T-helper 1 cell (primary cell): ENCODE measurements at places on chromosomes 7 and 10.

DNA sequence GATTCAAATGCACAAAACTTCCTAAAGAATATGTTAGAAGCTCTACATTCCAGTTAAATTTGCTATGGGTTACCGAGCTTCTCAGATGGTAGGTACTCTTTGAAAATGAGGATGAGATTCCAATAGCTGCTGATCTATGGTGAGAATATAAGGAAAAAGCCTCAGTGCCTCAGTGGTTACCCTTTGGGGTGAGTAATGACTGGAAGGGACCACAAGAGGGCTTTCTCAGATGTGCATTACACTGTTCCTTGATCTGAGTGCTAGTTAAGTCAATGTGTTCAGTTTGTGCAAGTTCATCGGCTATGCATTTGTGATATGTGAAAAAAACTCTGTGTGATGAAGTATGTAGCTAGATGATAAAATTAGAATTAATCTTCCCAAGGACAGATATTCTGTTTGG lies 3.5 kb downstream of the NRCAM start:
- DNase-seq: no peak

DNA sequence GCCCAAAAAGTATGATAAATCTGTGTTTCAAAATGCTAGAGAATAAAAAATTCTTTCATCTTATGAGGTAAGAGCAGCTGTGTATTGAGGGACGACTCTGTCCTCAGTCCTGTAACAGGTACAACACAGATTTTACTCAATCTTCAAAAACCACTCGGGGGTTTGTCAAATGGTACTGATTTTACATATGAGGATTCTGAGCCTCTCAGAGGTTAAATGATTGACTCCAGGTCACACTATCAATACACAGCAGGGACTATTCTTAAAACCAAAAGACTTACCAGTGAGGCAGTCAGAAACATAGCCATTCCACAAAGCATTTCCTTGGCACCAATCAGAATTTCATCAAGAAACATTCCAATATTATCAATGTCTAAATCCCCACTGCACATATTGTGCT lies 95.5 kb downstream of the SGMS1 start:
- DNase-seq: no peak

DNA sequence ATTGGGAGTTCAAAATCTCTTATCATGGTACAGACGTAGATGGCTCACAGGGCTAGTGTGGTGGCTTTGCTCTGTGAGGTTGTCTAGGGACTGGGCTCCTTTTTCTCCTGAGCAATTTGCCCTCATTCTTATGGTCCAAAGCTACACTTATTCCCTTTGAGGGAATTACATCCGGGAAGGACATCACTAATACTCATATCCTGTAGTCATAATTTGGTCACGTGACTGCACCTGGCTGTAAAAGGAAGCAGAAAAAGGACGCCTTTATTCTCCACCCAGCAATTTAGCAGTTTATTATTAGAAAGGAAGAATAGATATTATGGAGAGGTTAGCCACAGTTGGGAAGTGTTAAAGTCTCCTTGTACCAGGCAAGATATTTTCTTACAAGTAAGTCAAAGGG lies 28.1 kb downstream of the ARID5B start:
- no peak for DNase-seq

GRCh38 chr10:57247271-57247670 lies 886.2 kb upstream of the ZWINT start:
- no peak for DNase-seq

GRCh38 chr7:107505997-107506673 lies 36.3 kb downstream of the GPR22 start:
- no peak for DNase-seq

DNA sequence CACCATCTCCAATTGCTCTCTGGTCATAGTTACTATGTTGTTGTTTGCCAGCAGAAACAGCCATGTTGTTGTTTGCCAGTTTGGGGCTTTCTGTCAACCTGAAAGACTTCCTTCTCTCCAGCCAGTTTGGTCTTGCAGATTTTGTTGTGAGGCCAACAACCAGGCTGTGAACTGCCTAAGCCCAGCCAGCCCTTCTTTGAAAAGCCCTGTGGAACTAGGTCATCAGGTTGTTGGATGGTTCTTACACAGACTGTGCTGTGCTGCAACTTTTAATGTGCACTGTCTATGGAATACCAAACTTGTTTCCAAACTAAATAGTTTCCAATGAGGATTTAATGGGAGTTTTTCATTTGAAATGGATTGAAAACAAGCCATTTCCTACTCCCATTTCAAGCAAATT lies 592.7 kb upstream of the GALNT17 start:
- no peak for DNase-seq

DNA sequence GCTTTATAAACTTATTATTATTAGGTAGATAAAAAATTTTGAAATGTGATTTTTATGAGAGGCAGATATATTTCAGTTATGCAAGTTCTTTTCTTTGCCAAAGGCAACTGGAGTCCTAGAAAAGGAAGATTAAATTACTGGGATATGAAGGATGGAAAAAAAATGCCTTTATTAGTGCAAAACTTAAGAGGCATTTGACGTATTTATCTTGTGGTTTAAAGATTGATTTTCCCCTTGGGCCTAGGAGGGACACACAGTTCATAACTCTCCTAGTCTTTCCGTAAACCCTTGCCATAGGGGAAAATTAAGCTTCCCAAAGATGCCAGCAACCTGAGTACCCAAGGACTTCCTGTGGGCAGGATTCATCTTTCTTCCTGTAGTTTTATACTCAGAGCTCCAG lies 3.1 kb upstream of the STEAP4 start:
- no peak for DNase-seq

DNA sequence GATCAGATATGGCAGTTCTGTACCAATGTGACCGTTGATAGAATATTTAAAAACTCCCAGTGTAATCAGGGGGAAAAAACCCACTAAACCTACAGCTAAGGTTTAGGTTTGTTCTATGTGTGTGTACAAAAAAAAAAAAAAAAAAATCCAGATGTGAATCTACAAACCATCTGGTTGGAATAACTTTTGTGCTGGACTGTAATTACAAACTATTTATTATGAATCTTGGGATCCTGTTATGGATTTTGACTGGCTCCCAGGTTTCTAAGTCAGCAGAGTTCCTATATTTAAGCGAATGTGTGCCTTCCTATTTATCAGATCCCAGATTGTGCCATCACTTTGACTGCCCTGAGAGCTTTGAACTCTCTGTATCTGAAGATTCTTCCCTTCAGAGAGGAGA lies 29.1 kb downstream of the BMPER start:
- DNase-seq: no peak

- DNase-seq: no peak
Measured at GRCh38 chr7:82163586-82163985, 280.0 kb downstream of the CACNA2D1 start.

GRCh38 chr7:97013845-97014134 lies 8.4 kb downstream of the DLX6 start:
- no peak for DNase-seq

- no peak for DNase-seq
Measured at GRCh38 chr10:126177417-126178030, 210.8 kb downstream of the ADAM12 start.

DNA sequence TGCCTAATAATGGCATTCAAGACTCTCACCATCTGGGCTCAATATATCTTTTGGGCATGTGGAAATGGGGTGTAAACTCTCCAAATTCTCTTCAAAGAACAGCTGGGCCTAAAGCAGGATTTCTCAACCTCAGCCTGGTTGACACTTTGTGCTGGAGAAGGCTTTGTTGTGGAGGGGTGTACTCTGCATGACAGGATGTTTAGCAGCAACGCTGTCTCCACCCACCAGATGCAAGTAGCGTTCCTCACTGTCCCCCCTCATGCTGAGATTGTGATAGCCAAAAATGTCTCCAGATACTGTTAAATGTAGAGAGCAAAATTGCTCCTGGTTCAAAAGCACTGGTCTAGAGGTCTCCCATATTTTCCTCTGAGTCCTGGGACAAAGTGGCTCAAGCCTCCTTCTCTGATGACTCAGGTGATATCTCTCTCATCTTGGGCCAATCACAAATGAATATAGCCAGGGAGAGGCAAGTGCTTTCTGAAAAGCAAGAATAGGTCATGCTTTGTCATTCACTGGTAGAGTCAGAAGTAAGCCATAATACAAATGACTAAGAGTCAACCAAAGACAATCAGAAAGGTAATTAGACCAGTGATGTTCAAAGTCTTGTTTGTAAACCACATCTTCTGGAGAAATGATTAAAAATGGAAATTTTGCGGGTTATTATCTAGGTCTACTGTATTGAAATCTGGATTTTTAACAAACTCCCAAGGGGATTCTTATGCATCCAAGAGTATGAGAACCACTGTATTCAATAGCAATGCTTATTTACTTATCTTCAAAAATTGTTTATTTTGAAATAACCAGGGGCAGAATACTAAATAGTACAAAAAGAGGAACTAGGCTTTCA lies 330.8 kb downstream of the PTEN start:
- DNase-seq: peak; percentile 32

DNA sequence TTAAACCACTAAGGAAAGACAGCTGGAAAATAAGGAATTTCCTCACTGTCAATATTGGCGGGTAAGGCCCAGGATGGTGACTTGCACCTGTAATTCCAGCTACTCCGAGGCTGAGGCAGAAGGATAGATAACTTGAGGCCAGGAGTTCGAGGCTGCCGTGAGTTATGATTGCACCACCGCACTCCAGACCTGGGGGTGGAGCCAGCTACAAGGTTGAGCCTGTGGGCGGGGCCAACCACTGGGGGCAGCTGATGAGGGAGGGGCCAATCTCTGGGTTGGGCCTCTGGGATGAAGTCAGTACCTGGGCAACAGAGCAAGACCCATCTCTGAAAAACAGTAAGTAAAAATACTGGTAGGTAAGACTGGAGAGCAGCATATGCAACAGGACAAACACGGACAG lies 80.1 kb upstream of the ADO start:
- no peak for DNase-seq

GRCh38 chr7:148153616-148154284 lies 436.8 kb upstream of the C7orf33 start:
- DNase-seq: no peak

- DNase-seq: no peak
Measured at GRCh38 chr7:141550386-141551093, 670 bp upstream of the AGK start.

- DNase-seq: no peak
Measured at GRCh38 chr10:69682955-69683474, 53.0 kb downstream of the FAM241B start.

GRCh38 chr10:14370894-14371293 lies 40.2 kb upstream of the FRMD4A start:
- no peak for DNase-seq

- DNase-seq: no peak
Measured at GRCh38 chr10:91614225-91614624, 18.6 kb downstream of the PPP1R3C start.

GRCh38 chr7:907158-907980 lies 31.0 kb downstream of the GET4 start:
- DNase-seq: no peak

DNA sequence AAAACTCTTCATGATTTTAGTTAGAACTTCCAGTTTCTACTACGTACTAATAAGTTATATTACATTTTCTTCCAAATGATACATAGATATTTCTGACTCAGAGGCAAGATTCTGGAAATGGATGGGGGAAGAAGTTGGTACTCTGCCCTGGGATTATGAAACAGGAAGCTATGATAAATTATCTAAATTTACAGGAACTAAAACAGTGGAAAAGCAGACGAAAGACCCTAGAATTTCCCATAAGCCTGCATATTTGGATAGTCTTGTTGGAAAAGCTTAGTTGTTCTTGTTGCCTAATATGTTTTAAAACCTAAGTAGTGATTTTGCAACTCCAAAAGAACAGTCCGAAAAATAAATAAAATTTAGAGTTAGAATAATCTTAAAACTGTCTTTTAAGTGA lies 21.8 kb downstream of the CFAP69 start:
- DNase-seq: no peak

DNA sequence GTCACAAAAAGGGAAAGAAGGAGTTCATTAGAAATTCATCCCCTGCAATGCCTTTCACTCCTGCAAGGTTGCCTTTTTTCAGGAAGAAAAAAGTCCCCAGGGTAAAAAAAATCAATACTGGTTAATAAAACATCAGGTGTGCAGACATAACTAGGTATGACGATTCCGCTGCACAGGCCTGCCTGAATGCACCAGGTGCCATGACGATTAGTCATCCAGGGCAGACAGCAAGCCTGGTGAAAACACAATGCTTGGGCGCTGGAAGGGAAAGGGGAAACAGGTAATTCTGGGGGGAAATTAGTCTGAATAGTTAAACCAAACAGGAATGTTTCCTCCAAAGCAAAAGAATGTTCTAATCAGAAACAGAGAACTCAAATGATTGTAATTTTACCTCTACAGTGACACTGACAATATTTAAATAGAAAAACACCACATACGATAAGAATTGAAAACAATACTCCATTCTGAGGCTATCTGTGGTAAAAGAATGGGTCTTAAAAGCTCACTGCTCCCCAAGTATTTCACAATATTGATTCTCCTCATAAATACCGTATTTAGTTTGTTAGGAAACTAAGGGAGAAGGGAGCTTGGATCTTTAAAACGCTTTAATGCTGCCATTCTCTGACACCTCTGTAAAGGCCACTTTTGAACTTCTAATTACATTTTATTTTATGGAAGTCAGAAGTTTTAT lies 45.2 kb downstream of the VPS41 start:
- DNase-seq: no peak

DNA sequence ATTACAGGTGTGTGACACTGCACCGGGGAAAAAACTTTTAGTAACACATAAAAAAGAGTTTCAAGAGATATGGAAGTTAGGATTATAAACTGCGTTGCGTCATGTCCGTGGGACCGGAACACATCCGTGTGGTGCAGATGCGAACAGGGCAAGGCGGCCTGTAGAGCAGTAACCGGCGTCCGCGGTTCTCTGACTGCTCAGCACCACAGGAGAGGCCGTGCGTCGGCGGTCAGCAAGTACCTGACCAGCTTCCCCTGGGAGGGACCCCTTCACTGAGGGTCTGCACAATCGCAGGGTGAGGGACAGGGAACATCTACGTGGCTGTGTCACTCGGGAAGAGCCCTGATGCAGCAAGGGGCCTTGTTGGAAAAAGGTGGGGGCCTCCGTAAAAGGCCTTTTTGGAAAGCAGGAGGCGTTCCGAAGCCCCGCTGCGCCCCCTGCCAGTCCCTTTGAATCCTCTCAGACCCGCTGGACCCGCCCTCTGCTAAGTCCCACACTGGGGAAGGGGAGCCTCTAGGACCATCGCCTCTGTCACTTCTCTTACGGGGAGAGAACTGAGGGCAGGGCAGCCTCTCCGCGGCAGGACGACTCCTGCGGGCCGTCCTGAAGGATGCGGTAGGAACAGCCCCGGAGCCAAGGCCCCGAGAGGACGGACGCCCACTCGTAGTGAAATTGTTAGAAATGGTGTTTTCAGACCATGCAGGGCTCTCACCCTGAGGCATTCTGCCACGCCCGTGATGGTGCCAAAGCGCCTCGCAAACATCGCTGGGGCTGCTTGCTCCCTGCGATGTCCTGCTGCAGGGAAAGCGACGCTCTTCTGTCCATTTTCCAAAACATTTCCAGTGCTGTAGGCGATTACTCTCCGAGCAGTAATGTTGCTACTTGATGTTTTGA lies 771.6 kb upstream of the COBL start:
- no peak for DNase-seq

DNA sequence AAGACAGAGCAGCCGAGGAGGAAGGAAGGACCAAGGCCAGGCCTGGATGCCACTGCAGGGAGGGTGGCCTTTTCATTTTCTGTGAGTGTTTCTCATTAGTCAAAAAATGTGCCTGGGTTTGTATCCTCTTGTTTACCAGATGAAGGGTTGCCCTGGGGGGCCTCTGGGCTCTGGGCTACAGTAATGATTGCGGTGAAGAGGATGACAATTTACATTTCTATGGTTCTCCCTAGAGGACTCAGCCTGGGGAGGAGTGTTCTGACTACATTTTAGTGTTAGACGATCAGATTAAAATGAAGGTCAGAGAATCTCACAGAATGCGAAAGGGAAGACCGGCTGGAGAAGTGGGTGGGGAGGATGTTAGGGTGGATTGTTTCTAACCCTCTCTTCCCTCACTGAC lies 108.0 kb upstream of the KMT2C start:
- no peak for DNase-seq
